ENCODE measurements at places on chromosomes 7 and 10.

DNA sequence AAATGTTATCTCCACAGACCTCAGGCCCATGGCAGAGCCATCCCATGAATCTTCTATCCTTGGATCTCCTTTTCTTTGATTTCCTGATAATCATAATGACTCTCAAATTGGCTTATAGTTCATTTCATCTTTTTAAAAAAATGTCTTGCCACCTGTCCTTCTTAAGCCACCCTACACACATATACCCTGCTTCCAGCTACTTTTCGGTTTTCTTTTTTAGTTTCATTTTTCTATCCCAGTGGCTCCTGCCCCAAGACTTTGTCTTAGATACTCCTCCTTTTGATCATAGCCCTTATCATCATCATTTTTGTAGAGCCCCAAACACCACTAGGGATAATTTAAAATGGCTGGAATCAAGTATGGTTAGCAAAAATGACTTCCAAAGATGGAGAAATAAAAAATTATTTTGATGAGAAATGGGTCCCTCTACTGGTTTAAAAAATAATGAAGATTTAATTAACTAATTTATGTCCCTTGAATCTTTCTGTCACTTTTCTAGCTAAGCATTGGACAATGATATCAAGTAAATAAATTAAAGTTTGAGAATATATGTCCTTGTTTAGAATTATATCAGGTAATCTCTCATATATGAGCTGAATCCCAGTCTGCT lies 277.3 kb upstream of the SEMA3D start:
- H3K36me3 ChIP-seq: no peaks in the 10 kb centered on the region
- H3K27me3 ChIP-seq: no peaks in the 10 kb centered on the region
- H3K4me1 ChIP-seq: no peaks in the 10 kb centered on the region
- H3K27ac ChIP-seq: no peak overlapping the region
- no peak for DNase-seq
- no peak overlapping the region for H3K4me3 ChIP-seq

GRCh38 chr10:132993271-132994184 lies 51.2 kb upstream of the CFAP46 start:
- peak overlapping the region; percentile 62 for H3K4me3 ChIP-seq
- no peaks in the 10 kb centered on the region for H3K4me1 ChIP-seq
- H3K27ac ChIP-seq: no peak overlapping the region
- no peak for DNase-seq
- H3K27me3 ChIP-seq: no peaks in the 10 kb centered on the region

GRCh38 chr7:45869426-45869825 lies 3.5 kb downstream of the CCDC201 start:
- no peak for DNase-seq
- H3K27me3 ChIP-seq: no peaks in the 10 kb centered on the region
- no peak overlapping the region for H3K27ac ChIP-seq
- no peak overlapping the region for H3K4me3 ChIP-seq
- no peaks in the 10 kb centered on the region for H3K4me1 ChIP-seq

GRCh38 chr10:89653410-89653869 lies 8.4 kb upstream of the PANK1 start:
- no peaks in the 10 kb centered on the region for H3K36me3 ChIP-seq
- H3K4me1 ChIP-seq: no peaks in the 10 kb centered on the region
- no peak for DNase-seq
- H3K4me3 ChIP-seq: no peak overlapping the region
- no peak overlapping the region for H3K27ac ChIP-seq
- no peaks in the 10 kb centered on the region for H3K27me3 ChIP-seq

GRCh38 chr7:101996131-101996691 lies 178.8 kb downstream of the CUX1 start:
- H3K27me3 ChIP-seq: no peaks in the 10 kb centered on the region
- no peak overlapping the region for H3K27ac ChIP-seq
- H3K4me1 ChIP-seq: no peaks in the 10 kb centered on the region
- H3K4me3 ChIP-seq: no peak overlapping the region
- H3K36me3 ChIP-seq: no peaks in the 10 kb centered on the region
- no peak for DNase-seq

DNA sequence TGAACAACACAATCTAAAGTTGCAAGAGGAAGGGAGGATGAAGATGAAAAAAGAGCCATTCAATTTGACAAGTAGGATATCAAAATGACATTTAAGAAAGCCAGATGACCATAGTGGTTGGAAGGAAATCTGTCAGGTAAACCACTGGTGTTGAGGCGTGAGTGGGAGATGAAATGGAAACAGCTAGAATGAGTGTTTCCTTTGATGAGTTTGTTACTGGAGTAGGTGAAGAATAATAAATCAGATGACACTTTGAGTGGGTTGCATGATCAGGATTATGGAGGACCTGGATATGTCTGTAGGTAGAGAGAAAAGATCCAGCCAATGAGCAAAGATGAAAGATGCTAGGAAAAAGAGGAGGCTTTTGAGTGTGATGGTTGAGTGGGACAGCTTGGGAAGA lies 33.1 kb downstream of the AKR1B1 start:
- H3K27me3 ChIP-seq: no peaks in the 10 kb centered on the region
- no peaks in the 10 kb centered on the region for H3K36me3 ChIP-seq
- no peak for DNase-seq
- no peaks in the 10 kb centered on the region for H3K4me1 ChIP-seq

DNA sequence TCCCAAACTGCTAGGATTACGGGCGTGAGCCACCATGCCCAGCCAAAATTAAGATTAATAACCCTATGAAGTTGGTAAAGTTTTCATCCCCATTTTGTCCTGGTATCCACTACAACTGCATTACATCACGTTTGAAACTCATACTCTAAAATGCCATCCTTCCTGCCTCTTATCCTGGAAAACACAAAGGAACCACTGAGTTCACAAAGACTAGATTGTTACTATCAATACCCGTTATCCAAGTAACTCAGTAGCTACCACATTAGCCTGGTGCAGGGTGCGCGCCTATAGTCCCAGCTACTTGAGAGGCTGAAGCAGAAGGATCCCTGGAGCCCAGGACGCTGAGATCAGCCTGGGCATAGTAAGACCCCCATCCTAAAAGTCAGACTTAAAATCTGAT lies 63.5 kb upstream of the ANAPC16 start:
- DNase-seq: no peak
- no peaks in the 10 kb centered on the region for H3K36me3 ChIP-seq
- no peak overlapping the region for H3K4me3 ChIP-seq
- H3K27me3 ChIP-seq: no peaks in the 10 kb centered on the region
- no peaks in the 10 kb centered on the region for H3K4me1 ChIP-seq
- no peak overlapping the region for H3K27ac ChIP-seq

DNA sequence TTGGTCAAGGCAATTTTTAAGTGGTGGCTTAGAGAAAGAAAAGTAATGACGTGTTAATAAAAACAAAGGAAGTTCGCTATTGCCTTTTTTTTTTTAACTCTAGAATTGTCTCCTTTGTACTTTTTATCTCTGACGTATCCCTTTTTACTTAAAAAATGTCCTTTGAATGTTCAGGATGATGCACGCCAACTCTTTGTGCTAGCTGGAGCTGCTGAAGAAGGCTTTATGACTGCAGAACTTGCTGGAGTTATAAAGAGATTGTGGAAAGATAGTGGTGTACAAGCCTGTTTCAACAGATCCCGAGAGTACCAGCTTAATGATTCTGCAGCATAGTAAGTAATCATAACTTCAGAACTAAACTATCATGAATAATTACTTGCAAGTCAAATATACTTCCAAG lies 64.4 kb downstream of the GNAI1 start:
- DNase-seq: no peak
- H3K27me3 ChIP-seq: no peaks in the 10 kb centered on the region
- no peaks in the 10 kb centered on the region for H3K36me3 ChIP-seq
- H3K27ac ChIP-seq: no peak overlapping the region
- H3K4me3 ChIP-seq: no peak overlapping the region

DNA sequence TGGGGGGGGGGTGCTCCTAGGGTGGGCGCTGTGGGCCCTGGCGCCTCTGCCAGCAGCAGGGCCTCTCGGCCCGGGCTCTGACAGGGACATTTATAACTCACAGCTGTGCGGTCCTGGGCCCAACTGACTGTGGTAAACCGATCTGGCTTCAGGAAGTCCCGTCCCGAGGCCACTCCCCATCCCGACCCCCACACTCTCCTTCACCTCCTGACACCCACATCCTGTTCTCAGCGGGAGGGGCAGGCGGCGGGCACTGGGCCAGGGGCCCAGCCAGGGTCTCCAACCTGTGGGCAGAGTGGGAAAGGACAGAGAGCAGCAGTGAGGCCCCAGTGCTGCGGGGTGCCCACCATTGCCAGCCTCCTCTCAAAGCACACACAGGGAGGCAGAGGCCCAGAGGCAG lies 69.1 kb downstream of the ZMIZ1 start:
- H3K4me3 ChIP-seq: no peak overlapping the region
- no peaks in the 10 kb centered on the region for H3K27me3 ChIP-seq
- peaks cover 16% of the 10 kb centered on the region for H3K36me3 ChIP-seq
- DNase-seq: no peak
- peaks cover 29% of the 10 kb centered on the region for H3K4me1 ChIP-seq

DNA sequence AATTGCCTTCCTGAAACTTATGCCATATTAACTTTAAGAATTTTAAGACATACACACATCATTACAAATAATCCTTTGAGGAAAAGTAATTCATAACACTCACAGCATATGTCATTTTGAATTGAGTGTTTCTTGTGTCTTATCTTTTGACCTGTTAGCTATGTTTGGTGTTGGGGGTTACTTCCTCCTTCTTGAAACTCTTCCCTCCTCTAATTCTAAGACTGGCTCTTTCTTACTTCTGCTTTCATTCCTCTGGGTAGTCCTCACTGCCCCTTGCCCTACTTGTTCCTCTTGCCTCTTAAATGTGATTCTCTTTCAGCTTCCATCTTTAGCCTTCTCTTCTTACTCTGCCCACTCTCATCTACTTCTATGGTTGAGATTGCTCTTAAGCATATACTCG lies 28.3 kb upstream of the PIP4K2A start:
- H3K36me3 ChIP-seq: no peaks in the 10 kb centered on the region
- H3K4me3 ChIP-seq: no peak overlapping the region
- no peak overlapping the region for H3K27ac ChIP-seq
- H3K4me1 ChIP-seq: peaks cover 6% of the 10 kb centered on the region
- no peaks in the 10 kb centered on the region for H3K27me3 ChIP-seq

DNA sequence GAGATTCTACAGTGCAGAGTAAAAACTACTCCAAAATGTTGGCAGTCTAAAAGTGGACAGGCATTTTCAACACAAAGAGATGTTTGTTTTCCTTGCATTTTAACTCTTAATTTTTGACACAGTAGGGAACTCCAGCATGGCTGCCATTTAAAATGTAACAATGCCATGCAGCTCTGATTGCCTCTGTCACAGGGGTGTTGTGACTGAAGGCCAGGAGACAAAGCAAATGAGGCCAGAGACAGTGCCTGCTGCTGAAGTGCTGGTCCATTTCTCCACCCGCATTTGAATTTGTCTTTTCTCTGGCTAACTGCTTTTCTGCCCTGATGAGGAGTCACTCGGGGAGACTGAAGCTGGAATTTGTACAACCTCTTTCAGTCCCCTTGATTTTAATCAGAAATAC lies 710.6 kb upstream of the GALNT17 start:
- H3K4me3 ChIP-seq: no peak overlapping the region
- H3K27ac ChIP-seq: no peak overlapping the region
- DNase-seq: no peak
- H3K36me3 ChIP-seq: no peaks in the 10 kb centered on the region
- H3K27me3 ChIP-seq: no peaks in the 10 kb centered on the region

- no peaks in the 10 kb centered on the region for H3K4me1 ChIP-seq
- no peak overlapping the region for H3K4me3 ChIP-seq
- DNase-seq: no peak
- H3K36me3 ChIP-seq: no peaks in the 10 kb centered on the region
- no peak overlapping the region for H3K27ac ChIP-seq
- H3K27me3 ChIP-seq: no peaks in the 10 kb centered on the region
Observed at GRCh38 chr7:94099679-94100078, 95.5 kb upstream of the BET1 start.

DNA sequence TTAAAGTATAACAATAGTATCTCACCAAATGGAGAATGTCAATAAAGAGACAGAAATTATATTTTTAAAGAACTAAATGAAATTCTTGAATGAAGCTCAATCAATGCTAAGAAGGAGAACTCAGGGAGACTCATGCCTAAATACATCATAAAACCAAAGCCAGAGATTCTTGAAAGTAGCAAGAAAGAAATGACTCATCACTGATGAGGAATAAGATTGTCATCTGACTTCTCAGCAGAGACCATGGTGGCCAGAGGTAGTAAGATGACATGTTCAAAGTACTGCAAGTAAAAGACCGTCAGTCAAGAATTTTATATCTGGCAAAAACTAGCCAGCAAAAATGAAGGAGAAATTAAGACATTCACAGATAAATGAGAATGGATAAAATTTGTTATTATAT lies 399.0 kb downstream of the GRID1 start:
- H3K4me1 ChIP-seq: no peaks in the 10 kb centered on the region
- no peaks in the 10 kb centered on the region for H3K27me3 ChIP-seq
- DNase-seq: no peak
- no peak overlapping the region for H3K4me3 ChIP-seq
- no peaks in the 10 kb centered on the region for H3K36me3 ChIP-seq

DNA sequence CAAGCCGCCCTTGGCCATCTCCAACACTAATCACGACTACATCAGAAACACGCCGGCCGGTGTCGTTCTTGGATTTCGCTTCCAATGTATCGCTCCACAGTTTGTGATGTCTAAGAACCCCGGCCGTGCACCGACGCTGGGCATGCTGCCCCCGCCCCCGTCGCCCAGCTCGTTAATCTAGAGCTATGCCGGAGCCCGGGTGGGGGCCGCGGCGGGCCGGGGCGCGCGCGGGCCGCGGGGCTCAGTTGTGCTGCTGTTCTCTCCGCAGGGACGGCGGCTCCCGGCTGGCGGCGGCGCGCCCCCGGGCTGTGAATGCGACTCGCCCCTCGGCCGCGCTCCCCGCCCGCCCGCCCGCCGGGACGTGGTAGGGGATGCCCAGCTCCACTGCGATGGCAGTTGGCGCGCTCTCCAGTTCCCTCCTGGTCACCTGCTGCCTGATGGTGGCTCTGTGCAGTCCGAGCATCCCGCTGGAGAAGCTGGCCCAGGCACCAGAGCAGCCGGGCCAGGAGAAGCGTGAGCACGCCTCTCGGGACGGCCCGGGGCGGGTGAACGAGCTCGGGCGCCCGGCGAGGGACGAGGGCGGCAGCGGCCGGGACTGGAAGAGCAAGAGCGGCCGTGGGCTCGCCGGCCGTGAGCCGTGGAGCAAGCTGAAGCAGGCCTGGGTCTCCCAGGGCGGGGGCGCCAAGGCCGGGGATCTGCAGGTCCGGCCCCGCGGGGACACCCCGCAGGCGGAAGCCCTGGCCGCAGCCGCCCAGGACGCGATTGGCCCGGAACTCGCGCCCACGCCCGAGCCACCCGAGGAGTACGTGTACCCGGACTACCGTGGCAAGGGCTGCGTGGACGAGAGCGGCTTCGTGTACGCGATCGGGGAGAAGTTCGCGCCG lies 1.9 kb downstream of the VWC2 start:
- H3K36me3 ChIP-seq: no peaks in the 10 kb centered on the region
- peak overlapping the region; percentile 68 for H3K4me3 ChIP-seq
- no peak overlapping the region for H3K27ac ChIP-seq
- H3K27me3 ChIP-seq: no peaks in the 10 kb centered on the region

- H3K36me3 ChIP-seq: no peaks in the 10 kb centered on the region
- H3K27me3 ChIP-seq: no peaks in the 10 kb centered on the region
- H3K4me1 ChIP-seq: peaks cover 54% of the 10 kb centered on the region
- DNase-seq: no peak
- no peak overlapping the region for H3K27ac ChIP-seq
Observed at GRCh38 chr10:88149906-88150305, 286.5 kb downstream of the PTEN start.

GRCh38 chr10:77513781-77514331 lies 123.8 kb downstream of the KCNMA1 start:
- DNase-seq: peak; percentile 69
- no peak overlapping the region for H3K4me3 ChIP-seq
- H3K27ac ChIP-seq: peak overlapping the region; percentile 77
- no peaks in the 10 kb centered on the region for H3K36me3 ChIP-seq
- H3K27me3 ChIP-seq: no peaks in the 10 kb centered on the region

GRCh38 chr7:134691546-134692343 lies 45.1 kb downstream of the BPGM start:
- H3K27ac ChIP-seq: peak overlapping the region; percentile 84
- no peaks in the 10 kb centered on the region for H3K27me3 ChIP-seq
- peak overlapping the region; percentile 39 for H3K4me3 ChIP-seq
- peaks cover 35% of the 10 kb centered on the region for H3K4me1 ChIP-seq
- no peak for DNase-seq
